Stimulated activated CD8-positive, alpha-beta memory T cell treated with anti-CD3 and anti-CD28 coated beads, Interleukin-7, amount 100 ng/mL, for 48 hours (primary cell): ENCODE measurements at places on chromosomes 1 and 21.

DNA sequence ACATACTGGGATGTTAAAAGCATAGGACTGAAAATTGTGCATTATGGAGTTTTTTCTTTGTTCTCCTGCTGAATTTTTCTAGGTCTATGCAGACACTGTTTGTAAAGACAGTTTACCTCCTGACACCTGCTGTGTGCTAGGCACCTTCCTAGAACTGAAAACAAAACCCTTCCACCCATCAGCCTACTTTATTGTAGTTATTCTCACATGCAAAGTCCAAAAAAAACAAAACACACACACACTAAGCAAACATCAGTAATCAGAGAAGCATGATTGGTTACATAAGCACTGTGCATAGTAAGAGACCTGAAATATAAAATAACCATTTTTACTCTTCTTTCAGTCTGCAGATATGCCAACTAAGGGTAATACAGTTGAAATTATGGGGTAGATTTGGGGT is 195.1 kb downstream of the CRB1 start:
- DNase-seq: no peak

DNA sequence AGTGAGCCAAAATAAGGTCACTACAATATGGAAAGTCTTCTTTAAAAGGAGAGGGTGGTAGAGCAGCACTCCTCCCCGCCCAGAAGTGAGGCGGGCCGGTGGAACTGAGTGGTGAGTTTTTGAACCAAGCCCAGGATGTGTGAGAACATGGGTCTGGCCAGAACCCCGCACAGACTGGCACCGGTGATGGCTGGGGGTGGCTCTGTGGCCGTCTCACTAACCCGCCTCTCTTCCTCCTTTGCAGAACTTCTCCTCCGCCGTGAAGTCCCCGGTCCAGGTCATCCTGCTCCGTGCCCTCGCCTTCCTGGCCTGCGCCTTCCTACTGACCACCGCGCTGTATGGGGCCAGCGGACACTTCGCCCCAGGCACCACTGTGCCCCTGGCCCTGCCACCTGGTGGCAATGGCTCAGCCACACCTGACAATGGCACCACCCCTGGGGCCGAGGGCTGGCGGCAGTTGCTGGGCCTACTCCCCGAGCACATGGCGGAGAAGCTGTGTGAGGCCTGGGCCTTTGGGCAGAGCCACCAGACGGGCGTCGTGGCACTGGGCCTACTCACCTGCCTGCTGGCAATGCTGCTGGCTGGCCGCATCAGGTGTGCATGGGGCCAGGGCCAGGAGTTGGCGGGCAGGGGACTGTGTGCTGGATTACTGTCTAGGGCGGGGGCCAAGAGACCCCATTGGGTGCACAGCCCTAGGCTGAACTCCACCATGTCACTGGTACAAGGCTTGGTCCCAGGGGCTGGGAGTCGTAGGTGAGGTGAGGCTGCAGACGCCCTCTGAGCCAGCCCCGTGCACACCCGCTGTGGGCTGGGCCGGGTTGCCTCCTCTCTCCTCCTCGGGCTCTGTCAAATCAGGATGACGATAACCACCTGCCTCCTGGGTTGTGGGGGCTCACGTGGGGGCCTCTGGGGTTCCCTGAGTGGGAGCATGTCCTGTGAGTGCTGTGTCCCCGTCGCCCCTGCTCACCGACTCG is 12.4 kb downstream of the TMEM201 start:
- DNase-seq: no peak

DNA sequence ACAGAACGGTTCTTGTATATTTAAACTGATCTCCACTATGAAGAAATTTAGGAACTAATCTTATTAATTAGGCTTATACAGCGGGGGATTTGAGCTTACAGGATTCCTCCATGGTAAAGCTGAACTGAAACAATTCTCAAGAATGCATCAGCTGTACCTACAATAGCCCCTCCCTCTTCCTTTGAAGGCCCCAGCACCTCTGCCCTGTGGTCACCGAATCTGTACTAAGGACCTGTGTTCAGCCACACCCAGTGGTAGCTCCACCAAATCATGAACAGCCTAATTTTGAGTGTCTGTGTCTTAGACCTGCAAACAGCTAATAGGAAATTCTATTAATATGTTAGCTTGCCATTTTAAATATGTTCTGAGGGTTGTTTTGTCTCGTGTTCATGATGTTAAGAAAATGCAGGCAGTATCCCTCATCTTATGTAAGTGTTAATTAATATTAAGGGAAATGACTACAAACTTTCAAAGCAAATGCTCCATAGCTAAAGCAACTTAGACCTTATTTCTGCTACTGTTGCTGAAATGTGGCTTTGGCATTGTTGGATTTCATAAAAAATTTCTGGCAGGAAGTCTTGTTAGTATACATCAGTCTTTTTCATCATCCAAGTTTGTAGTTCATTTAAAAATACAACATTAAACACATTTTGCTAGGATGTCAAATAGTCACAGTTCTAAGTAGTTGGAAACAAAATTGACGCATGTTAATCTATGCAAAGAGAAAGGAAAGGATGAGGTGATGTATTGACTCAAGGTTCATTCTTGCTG is 147.2 kb downstream of the NR5A2 start:
- DNase-seq: no peak

DNA sequence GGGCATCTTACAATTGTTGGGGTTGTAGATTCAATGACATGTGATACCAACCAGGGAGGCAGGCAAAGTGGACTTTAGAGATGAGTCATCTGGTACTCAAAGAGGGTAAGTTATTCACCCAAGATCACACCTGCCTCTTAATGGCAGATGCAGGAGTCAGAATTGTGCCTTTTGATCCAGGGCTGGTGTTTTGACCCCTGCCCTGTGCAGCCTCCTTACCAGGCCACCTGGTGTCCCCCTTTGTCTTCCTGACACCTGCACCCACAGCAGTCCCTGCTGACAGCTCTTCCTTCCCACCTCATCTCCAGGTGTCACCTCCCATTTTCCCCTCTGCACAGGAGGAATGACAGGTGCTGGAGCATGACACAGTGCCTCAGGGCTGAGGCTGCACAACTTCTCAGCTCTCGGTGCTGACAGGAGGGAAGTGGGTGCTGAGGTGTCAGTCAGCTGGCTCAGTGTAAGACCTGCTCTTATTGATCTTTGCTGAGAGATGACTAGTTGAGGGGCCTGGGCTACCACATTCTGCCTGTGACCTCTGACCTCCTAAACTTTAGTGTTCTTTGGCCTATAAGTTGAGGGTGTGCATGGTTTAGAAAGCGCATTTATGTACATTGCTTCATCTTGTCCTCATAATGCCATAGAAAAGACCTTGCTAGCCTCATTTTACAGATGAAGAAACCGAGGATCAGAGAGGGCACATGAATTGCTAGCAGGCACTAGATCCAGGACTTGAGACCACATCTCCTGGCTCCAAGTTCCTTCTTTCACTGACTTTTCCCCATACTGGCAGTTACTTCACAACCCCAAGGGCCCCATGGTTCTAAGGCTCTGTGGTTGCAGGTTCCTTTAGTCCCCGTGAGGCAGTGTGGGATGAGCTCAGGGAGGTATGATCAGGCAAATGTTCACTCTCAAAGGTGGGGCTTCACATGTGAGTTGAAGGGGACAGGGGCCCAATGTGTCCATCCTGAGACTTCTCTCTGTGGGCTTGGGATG is 31.3 kb downstream of the CACNA1E start:
- no peak for DNase-seq

DNA sequence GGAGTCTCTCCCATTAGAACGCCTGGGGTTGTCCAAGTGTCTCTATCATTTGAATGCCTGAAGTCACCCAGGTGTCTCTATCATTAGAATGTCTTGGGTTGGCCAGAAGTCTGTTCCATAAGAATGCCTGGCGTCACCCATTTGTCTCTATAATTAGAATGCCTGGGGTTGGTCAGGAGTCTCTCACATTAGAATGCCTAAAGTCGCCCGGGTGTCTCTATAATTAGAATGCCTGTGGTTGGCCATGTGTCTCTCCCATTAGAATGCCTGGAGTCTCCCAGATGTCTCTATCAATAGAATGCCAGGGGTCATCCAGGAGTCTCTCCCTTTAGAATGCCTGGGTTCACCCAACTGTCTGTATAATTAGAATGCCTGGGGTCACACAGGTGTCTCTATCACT is 54.5 kb downstream of the RNF187 start:
- DNase-seq: no peak

- DNase-seq: no peak
Measured at GRCh38 chr1:9244501-9245229, 10.1 kb downstream of the H6PD start.

GRCh38 chr1:202162047-202162417 is 1.6 kb upstream of the PTPN7 start:
- DNase-seq: no peak

DNA sequence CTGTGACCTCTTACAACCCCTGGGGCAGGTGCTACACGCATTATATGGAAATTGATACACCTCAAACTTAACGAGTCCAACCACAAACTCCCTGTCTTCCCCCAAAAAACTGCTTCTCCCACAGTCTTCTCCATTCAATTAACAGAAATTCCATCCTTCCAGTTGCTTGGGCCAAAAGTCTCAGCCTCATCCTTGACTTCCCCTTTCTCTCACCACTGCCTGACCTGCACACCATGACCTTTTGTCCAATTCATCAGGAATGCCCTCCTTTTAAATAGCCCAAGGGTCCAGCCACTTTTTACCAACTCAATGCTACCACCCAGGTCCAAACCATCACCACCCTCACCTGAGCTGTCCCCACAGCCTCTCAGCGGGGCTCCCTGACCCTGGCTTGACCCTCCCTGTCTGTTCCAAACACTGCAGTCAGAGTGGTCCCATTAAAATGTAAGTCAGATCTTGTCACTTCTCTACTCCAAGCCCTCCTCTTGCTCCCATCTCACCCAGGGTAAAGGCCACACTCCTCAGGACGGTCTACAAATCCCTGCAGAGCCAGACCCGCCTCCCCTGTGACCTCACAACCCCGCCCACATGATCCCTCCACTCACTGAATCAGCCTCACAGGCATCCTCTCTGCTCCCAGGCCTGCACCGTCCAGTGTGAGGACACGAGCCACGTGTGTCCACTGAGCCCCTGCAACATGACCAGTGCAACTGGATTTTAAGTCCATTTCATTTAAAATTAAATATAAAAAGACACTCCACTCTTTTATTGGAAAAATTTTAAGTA is 18.5 kb downstream of the KCNN3 start:
- no peak for DNase-seq

- DNase-seq: no peak
Measured at GRCh38 chr1:31981972-31982371, 31.7 kb upstream of the KHDRBS1 start.

GRCh38 chr1:86788300-86789206 is 84.2 kb downstream of the SH3GLB1 start:
- no peak for DNase-seq

GRCh38 chr1:944341-945325 is 14.4 kb downstream of the NOC2L start:
- DNase-seq: no peak

DNA sequence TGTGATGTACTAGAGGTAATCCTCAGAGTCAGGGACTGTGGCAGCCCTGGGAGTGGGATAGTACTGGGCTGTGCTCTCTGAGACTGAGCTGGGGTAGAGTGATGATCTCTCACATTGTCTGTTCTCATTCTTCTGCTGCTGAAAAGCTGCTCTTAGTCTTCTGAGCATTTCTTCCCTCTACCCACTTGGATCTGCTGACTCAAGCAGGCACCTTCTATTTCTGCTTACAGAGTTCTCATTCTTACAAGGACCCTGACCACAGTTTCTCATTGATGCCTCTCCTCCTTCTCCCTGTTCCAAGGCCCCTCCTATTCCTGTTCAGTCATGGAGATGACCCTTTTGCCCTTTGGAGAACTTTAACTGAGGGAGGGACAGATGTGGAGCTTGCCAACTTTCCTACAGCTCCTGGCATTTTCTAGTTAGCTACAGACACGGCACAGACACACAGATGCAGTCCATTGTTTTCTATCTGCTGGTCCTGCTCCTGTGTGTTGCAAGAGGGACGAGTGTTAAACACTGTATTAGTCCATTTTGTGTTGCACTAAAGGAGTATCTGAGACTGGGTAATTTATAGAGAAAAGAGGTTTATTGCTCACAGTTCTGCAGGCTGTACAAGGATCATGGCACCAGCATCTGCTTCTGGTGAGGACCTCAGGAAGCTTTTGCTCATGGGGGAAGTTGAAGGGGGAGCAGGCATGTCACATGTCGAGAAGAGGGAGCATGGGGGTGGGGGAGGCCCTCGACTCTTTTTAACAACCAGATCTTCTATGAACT is 12.3 kb downstream of the MAPKAPK2 start:
- no peak for DNase-seq

GRCh38 chr1:198018529-198018928 is 101.4 kb downstream of the LHX9 start:
- DNase-seq: no peak

DNA sequence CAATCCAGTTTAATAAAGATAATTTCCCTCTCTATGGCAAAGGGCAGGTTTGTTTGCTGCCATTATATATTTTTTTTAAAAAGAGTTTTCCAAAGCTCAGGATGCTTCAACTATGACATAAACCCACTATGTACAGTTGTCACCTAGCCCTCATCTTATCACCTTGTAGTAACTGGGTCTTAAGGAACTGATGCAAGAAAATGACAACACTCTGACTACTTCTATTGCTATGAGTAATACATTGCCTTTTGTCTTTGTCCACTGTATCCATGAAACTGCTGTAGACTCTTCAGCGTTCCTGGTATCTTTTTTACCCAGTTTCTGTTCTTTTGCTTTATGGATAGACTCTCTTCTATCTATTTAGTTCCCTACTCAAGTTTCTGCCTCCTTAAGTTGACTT is 586.5 kb downstream of the NEGR1 start:
- no peak for DNase-seq

- no peak for DNase-seq
Measured at GRCh38 chr1:200365897-200366426, 43.9 kb downstream of the ZNF281 start.

- DNase-seq: no peak
Measured at GRCh38 chr1:89273324-89273778, 691 bp upstream of the GBP5 start.

DNA sequence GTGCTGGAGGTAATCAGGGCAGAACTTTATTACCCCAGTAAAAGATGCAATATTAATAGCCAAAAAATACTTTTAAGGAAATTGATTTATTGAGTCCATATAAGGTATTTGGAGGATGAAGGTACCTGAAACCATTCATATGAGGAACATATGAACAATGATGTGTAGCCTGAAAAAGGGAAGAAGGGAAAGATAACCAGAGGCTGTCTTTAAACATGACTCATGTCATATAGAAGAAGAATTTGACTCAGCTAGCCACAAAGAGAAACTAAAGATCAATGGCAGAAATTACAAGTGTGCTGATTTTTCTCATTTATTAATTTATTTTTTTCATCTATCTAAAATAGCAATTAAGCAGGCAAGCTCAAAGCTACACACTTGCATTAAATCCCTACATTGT is 136.2 kb upstream of the DUSP10 start:
- DNase-seq: no peak

GRCh38 chr1:207418351-207418750 is 35.8 kb upstream of the CR2 start:
- no peak for DNase-seq

DNA sequence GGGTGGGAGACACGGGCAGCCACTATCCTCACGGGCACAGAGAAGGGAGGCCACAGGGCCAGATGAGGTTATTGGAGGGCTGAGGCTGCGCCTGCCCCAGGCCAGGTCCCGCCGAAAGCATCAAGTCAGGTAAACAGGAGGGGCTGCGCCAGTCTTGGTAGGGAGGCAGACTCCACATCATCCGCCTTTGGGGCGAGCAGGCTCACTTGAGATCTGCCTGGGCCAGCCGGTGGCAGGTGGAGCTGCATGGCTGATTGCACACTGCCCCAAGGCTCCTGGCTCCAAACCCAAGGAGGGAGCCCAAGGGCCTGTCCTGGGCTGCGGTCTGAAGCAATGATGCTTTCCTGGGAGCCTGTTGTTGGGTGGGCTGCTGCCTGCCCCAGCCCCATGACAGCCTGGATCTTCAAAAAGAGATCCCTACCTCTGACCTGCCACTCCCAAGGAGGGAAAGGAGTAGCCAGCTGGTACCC is 4.6 kb downstream of the SMIM1 start:
- no peak for DNase-seq
